HT-29 (cell line): ENCODE measurements at places on chromosomes 3 and 15. TPM values are rescaled to one million over a fixed set of nuclear protein-coding genes. Genes with fewer than 3 reads are reported as not detected.

DNA sequence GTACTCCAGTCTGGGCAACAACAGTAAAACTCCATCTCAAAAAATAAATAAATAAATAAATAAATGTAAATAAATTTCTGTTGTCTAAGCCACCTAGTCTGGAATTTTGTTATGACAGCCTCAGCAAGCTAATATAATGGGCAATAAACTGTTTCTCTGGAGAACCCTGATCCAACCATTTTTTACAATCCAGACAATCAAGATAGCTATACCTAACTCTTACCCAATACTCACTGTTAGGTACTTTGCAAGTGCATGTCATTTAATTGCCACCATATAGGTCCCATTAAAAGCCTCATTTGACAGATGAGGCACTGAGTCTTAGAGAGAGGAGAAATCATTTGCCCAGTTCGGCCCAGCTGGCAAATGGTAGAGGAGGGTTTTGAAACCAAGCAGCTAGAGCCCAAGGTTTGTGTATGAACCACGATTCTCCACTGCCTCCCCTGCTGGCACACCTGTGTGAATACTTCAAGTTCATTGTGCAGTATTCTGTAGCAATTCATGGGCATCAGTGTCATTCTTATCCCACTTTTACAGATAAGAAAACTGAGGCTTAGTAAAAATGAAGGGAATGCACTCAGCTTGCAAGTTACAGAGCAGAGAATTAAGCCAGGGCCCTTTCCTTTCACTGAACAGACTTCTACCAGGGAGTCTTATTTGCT is 107.0 kb upstream of the UBE2E1 start:
- DNase-seq = peak; percentile 3

DNA sequence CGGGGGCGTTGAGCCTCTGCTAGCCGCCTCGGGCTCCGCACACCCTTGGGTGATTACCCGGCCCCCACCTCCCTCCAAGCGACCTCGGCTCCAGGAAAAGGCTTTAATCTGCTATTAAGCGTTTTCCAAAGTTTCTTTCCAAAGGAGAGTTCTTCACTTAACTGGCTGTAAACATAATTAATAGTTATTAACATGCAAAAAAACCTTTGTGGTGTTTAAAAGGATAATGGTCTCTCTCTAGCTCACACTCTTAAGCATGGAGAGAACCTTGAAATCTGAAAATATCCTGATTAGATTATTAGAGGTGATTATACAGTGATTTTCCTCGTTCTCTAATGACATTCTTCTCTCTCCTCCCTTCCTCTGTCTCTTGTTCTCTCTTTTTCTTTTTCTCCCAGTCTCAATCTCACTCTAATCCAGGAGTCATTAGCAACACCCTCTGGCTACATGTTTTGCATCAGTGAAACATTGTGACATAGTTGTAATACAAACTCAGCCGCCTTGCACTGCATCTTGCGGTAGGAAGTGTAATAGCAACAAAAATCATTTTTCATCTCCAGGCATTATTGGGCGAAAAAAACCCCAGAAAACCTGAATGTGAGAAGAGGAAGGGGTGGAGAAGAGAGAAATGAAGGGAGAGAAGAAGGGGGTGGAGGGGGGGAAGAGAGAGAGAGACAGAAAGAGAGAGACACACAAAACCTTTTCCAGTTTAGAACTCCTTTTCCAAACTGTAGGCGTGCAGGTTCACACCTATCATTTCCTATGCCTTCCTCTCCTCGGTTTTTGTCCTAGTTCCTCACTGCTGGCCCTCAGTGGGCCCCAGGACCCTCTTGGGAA is 24.4 kb downstream of the NR2F2 start:
- DNase-seq = peak; percentile 44

DNA sequence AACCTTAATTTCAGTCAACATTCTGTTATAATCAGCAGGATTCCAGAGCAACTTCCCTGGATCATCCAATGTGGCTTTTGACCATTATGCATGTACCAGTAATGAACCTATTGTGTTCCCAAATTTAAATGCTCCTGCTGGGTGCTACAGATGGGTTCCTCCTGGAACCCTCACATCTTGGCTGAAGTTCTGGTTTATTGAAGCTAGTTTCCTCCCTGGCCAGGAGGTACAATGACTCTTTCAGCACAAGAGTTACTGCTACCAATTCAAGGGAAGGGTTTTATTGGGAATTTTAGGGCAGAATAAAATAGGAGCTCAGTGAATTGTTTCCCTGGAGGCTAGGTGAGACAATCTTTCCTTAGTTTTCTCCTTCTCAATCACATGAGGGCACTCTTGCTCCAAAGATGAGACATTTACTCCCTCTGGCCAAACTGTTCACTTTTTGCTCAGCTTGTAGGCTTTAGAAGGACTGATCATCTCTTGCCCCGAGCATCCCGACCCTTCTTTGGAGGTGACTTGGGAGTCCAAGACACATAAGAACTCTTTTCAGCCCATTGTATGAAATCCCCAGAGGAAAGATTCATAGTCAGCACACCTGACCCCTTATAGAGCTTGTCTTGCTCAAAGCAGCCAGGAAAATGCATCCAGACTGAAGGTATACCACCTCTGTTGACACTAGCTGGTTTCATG is 8.8 kb upstream of the NPHP3 start:
- DNase-seq = peak; percentile 70

DNA sequence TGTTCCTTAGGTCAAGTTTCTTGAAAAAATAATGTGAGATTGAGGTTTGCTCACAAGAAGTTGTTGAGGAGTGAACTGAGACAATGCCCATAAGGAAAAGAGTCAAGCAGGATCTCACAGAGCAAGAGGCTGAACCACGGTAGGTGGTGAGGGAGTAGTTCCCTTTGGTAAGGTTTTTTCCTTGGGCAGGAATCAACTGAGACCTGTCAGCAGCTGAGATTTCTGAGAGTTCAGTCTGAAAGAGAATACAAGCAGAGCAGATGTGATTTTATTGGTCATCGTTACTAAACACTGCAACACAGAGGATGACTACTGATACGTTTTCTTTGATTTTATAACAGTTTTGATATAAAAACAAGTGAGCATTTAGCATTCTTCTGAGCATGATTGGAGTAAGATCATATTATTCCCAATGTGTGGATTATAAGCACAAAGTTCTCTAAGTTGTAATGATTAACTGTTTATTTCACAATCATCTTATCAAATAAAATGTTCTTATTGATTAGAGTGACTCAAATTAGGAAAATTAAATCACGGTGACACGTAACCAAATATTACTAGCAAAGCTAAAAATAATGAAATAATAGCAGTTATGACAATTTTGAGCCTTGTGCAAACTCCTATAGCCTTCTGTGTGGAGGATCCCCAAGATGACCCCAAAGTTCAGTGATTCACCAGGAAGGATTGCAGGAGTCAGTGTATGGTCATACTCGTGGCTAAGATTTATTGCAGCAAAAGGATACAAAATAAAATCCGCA is 346.2 kb upstream of the ZNF717 start:
- DNase-seq = no peak

DNA sequence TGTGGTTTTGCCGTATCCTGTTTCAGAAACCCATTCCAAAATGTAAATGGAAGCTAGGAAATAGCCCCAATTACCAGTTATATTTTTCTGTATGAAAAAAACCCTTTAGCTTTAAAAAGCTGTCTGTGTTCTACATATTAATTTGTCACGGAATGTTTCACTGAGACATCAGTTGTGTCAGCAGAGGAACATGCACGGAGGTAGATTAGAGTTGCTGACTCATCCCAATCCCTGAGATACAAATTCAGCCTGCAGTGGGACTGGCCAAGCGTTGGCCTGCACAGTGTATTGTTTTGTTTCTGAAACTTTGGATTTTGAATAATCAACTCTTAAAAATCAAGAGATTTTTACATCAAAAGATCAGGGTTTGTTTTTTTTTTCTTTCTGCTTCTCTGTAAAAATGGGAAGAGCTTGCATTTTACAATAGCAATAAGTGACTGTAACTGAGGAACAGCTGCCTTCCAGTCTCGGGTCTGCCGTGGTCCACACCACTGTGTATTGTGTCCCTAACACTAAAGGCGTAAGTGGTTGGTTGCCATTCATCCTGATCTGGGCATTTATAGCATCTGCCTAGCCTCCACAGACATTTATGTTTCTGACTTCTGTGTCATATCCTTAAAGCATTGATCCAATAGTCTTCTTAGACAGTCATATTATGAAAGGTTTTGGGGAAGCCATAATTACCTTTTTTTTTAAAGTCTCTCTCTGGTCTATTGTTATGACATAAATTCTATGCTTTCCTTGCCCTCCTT is 218.1 kb downstream of the ADAMTSL3 start:
- DNase-seq = no peak

The CASR gene
- total RNA-seq = not detected in 2 replicates

DNA sequence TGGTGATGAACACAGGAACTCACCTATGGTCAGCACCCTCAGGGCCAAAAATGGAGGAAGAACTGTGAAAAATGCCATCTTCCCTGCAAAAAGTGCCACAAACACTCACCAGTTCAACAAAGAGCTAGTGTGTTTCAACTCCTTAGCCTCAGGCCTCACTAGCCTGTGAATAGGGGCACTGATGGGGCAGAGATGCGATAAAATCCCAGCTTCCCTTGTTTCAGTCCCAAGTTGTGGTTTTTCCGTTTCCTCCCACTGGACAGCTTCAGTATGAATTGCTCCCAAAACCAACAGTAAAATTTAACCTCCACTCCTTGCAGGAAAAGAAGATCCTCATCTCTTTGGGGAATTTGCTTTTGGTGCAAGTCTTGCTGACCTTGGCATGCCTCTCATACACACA is 117.4 kb upstream of the ADAMTS9 start:
- no peak for DNase-seq

- no peak for DNase-seq
Observed at GRCh38 chr15:63999177-63999576, 47.1 kb downstream of the DAPK2 start.

DNA sequence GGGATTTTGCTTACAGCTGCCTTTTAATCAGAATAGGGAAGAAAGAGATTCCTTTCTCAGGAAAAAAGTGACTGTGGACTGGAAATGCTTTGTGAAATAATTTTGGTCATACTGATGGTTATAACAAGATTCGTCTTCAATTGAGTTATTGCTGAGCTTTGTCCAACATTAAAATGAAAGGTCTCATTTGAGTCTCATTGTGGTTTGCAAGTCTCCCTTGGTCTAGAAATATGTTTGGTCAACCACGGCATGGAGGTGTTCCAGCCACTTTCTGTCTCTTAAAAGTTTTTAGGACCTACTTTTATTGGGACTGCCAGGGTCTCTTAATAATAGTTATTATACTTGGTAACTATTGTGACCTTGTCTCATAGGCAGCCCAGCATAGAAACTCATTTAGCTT is 15.3 kb downstream of the FLNB start:
- no peak for DNase-seq

GRCh38 chr15:70528270-70528706 is 235.1 kb downstream of the UACA start:
- peak; percentile 85 for DNase-seq

GRCh38 chr3:42129014-42129953 is 38.1 kb downstream of the TRAK1 start:
- DNase-seq = peak; percentile 86

- peak; percentile 100 for DNase-seq
Observed at GRCh38 chr3:149377408-149378364, at the start of gene TM4SF1. TM4SF1 (minus strand) TSS chr3:149377649; CDS start chr3:149377547, 102 bp downstream.
